ENCODE measurements at places on chromosomes 12 and 14. TPM values are rescaled to one million over a fixed set of nuclear protein-coding genes. Genes with fewer than 3 reads are reported as not detected.

ETNK1 gene
- total RNA-seq: 20.3 TPM

DNA sequence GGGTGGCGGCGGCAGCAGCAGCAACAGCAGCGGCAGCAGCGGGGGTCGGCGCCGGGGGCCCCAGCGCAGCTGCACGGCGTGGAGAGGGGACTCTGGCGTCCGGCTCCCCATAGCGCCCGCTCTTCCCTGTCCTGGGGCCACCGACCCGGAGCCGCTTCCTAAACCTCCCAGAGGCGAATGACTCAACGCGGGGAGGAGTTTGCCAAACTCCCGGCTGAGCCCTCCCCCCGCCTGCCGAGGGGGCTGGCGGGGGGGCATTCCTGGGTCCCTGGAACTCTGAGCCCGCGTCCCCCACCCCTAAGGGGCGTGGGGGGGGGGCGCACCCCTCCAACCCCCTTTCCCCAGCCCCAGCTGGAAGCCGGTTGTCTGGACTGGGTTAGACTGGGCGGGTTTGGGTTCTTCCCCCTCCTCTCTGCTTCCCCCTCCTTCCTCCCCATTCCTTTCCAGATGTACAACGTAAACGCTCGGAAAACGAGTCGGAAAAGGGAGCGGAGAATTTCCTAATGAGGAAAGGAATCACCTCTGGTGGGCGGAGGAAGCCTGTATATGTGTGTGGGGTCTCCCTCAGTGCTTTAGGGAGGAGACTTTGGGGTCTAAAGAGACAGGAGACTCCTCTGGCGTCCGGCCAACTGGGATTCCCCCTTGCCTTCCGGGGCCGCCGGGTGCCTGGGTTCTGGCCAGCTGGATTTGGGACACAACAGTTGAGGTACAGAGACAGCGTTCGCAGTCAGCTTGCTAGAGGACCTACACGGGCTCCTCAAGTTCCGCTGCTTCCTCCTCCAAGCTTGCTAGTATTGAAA is at the start of gene ITGA5:
Gene ITGA5, minus strand, starts transcription at position 179 of the 800 bp plus-strand sequence. Its CDS starts 68 bp downstream, at position 111.
- no peak for DNase-seq

GRCh38 chr12:94123127-94123526 is 25.2 kb upstream of the PLXNC1 start:
- no peak for DNase-seq

DNA sequence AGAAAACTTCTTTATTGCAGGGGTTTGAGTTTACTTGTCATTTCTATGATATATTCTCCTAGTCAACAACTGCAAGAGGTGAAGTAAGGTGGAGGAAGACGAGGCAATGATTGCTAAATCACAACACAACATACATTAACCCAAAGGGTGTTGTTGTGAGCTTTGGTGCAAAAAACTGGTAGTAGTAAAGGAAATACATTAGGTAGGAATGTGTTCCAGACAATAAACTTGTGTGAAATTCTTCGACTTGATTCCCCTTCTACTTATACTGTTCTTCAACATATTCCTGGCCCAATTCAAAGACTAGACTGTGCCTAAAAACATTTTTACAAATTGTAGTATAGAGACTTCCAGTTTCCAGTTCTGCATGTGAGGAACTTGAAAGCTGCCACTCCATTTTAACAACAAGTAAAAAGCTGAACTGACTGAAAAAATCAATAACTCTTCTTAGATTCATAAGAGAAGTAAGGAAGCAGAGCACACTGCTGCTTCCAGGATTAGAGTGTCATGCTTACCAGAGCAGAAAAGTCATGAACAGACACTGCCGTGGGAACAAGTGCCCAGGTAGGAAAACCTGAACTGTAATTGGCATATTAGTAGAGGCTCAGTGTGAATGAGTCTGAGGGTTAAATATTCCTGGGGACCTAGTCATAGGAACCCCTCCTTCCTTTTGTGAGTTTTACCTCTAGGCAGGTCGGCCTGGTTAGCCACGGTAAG is 22.2 kb downstream of the COX8C start:
- no peak for DNase-seq

GRCh38 chr12:45407981-45408728 is 192.3 kb downstream of the ANO6 start:
- DNase-seq: no peak

GRCh38 chr12:58500399-58500798 is 419.9 kb downstream of the LRIG3 start:
- DNase-seq: no peak

GRCh38 chr14:90388437-90388836 is 8.4 kb upstream of the CALM1 start:
- no peak for DNase-seq

Measured in G401 (cell line).